ENCODE measurements at places on chromosomes 4 and X. TPM values are rescaled to one million over a fixed set of nuclear protein-coding genes. Genes with fewer than 3 reads are reported as not detected.

Gene NXF2B
- total RNA-seq = not detected

Gene JCHAIN
- total RNA-seq = 10.1 TPM

Gene MAGEC3
- not detected for total RNA-seq

Gene MOSPD2
- total RNA-seq = 27.8 TPM

Gene ATRX
- total RNA-seq = 125 TPM

Gene MSX1
- 17.9 TPM for total RNA-seq

Gene PCSK1N
- 3.6 TPM for total RNA-seq

Gene MAGEC2
- not detected for total RNA-seq

Gene MAGED4
- total RNA-seq = 0.64 TPM

Gene SPANXN4
- total RNA-seq = not detected

Gene IL2
- total RNA-seq = 0.48 TPM

Gene BMP2K
- total RNA-seq = 42.4 TPM

Gene ASIC5
- total RNA-seq = not detected

Gene KIT
- 75.4 TPM for total RNA-seq

Gene PNMA6F
- not detected for total RNA-seq

Gene AMBN
- not detected for total RNA-seq

Gene NLGN3
- 1.0 TPM for total RNA-seq

Gene TAF7L
- not detected for total RNA-seq

Gene ZNF732
- 0.66 TPM for total RNA-seq

Measured in breast epithelium (tissue), 4 donors.